CD8-positive, alpha-beta memory T cell (primary cell): ENCODE measurements at places on chromosomes 1 and 21.
A peak's percentile ranks its signal among the peaks of the same experiment; 100 is the strongest.

- no peak for DNase-seq
These were observed 11.2 kb downstream of the OR10K2 start for GRCh38 chr1:158414651-158415345.

DNA sequence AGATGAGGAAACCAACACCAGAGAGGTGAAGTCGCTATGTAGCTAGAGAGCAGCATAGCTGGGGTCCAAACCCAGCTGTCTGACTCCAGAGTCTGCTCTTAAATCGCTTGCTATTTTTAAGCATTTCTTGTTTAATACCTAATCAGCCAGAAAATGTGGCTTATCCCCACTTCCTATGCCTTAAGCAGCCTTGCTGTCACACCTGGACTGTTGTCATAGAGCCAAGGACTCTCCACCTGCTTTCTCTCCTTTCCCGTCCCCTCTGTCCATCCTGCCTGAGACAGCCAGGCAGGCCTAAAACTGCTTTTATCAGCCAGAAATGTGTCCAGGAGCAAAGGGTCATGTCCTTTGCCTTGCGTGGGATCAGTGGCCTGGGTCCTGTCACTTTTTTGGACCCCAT, 28.3 kb upstream of the EPHA8 start:
- DNase-seq, result no peak

- no peak for DNase-seq
These were observed 3.6 kb upstream of the PLEKHG5 start for GRCh38 chr1:6495041-6495441.

GRCh38 chr1:23561813-23562100, 2.5 kb upstream of the ID3 start:
- DNase-seq, result no peak

DNA sequence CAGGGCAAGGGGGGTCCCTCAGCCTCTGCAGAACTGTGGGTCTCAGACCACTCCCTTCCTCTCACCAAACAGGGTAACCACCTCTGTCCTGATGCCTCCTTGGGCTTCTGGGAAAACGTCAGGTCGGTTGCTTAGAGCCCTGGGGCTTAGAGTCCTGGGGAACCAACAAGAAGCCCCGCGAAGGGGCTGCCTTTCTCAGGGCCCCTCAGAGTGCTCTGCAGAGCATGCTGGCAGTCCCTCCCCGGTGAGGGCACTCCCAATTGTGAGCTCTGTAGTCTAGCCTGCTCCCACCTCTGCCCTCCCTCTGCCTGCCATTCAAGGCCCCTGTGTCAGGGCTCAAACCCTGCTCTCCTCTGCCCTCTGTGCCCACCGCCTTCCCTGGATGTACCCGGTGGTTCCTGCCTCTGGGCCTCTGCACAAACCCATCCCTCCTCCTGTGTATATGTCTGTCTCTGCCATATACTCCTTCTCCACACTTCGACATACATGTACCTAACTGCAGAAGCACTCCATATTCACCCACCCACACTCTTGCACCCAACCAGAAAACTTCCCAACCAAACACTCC, 92.3 kb downstream of the DMRTB1 start:
- no peak for DNase-seq

DNA sequence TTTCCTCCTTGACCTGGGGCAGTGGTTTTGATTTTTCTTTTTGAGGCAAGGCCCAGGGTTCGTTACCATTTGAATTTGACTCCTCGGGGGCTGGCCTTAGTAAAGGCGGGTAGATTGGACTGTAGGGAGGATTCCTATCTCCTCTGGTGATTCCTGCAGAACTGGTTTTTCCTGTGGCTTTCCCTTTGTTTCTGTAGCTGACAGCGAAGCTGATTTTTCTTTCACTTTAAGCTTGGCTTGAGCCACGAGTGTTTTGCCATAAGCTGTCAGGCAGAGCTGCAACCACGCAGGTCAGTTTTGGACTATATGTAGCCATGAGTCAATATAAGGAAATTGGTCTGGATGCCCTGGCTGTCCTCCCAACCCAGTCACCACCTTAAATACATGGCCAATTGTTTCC, 28.7 kb upstream of the KCNJ15 start:
- DNase-seq, result no peak

GRCh38 chr1:17728123-17728712, 26.9 kb upstream of the ACTL8 start:
- DNase-seq, result no peak

DNA sequence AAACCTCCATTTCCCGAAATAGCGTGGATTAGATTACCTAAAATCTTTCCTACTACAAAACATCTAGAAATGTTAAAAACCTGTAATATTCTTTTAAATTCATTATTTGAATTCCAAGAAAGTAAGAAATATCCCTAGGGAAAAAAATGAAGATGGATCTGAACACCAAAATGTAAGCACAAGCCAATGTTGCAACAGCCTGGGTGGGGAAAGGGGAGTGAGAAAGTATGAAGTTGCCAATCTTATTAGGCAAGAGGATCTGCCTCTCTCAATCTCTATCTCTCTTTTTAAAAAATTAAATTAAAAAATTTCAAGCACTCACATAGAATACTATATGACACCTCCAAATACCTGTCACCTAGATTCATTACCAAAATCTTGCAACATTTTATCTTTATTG, 74.9 kb upstream of the IRF2BP2 start:
- DNase-seq, result no peak

- no peak for DNase-seq
These were observed 170.6 kb upstream of the C21orf91 start for GRCh38 chr21:17989780-17990179.

GRCh38 chr1:207669528-207670009, 24.6 kb downstream of the CR1L start:
- no peak for DNase-seq

DNA sequence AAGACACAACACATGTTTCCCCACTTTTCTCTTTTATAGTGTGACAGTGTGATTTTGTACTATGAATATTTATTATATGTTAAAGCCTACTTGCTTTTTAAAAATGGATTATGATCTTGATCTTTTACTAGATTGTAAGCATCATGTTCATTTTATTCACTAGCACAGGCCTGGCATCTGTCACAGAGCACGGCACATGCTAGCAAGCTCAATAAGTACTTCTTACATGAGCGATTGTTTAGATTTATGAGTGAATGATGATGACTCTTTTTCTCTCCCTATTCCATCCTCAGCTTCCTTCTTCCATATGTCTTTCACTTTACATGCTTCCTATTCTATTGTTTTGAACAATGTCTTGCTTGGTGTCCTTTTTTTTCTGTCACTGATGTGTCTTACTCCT, 1454.1 kb downstream of the MRPL39 start:
- no peak for DNase-seq

- DNase-seq, result peak; percentile 21
These were observed 137.4 kb upstream of the USP25 start for GRCh38 chr21:15592271-15592860.

GRCh38 chr1:117089996-117090395, 29.9 kb downstream of the TTF2 start:
- no peak for DNase-seq

GRCh38 chr1:86259390-86259789, 102.8 kb upstream of the COL24A1 start:
- DNase-seq, result no peak

DNA sequence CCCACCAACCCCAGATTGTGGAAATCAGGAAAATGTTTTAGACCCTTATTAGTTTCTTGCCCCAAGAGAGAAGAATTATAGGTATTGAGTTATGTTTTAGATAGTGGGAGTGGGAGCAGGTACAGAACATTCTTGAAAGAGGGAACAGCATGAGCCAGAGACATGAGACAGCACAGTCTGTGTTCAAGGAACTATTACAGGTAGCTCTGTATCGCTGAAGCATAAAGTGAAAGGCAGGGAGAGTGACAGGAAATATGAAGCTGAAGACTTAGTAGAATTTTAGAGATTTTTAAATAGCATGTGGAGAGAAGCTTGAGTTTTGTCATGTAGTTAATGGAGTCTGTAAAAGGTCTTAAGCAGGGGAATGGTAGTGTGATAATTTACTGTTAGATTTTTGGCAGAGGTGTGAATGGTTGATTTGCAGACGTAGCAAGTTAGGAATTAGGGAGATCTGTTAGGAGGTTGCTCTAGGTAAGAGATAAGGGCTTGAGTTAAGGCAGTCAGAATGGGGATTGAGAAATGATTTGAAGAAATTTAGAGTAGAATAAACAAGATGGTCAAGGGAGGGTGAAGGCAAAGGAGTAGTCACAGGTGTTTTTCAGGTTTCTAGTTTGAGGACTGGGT, 11.6 kb downstream of the SUCO start:
- DNase-seq, result no peak

DNA sequence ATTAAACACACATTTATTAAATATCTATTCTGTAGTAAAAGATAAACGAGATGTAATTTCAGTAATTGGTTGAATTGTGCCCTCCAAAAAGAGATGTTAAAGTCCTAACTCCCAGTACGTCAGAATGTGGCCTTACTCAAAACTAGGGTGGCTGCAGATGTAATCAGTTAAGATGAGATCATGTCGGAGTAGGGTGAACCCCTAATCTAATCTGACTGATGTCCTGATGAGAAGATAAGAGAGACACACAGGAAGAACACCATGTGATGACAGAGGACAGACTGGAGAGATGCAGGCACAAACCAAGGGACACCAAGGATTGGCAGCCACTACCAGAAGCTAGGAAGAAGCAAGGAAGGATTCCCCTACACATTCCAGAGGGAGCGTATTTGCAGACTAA, 104.1 kb downstream of the SLC25A24 start:
- no peak for DNase-seq

DNA sequence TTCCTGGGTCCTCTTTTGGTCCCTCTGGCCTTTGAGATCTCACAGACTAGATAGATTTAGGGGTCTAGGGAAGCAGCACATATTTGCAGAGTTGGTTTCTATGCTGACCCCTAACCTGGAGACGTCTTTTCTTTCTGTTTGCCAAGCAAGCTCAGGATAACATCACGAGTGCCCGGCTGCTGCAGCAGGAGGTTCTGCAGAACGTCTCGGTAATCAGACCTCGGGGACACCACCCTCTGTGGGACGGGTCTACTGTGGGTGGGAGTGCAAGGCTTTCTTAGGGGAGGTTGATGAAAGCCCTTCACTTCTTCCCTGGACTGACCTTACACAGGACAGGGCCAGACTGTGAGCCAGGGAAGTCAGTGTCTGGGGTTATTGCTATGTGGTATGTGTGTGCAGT, 2.9 kb downstream of the IL24 start:
- no peak for DNase-seq

- DNase-seq, result no peak
These were observed 853 bp upstream of the DOP1B start for GRCh38 chr21:36155603-36156338.

DNA sequence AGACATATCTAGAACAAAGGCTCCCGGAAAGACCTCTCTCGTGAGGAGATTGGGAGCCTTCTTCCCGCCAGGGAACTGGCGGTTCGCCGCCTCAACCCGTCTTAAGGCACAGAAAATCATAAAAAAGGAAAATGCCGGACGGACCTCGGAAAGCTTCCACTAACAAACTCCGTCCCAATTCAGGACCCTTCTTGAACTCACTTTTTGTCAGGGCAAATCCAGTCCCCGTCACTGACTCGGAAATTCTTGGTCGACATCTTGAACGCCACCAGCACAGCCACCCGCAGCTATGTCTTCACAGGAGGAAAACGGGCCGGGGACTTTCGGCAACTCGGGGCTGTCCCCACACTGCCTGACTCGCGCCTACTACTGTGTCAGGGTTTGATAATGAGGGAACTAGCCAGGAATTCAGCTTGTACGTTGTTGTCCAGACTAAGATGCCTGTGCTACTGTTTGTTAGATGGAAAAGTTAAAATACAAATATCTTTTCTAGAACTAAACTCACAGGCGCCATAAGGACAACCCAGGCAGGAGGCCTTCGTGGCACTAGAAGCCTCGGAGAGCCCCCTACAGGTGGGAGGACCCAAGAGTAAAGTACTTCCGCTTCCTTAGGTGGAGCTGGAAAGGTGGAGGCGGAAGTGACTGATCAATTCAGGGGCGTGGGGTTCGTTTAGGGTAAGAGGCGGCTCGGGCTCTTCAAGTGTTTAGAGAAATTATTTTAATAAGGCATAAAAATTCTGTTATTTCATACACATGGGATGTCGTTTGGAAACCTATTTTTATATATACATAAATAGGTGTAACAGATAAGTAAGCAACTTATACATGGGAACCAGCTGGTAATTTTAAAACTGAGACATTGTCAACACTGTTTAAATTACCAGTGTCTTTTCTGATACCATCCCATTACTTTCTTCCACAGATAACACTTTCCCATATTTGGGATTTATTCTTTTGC, at the start of gene ZRANB2:
Gene ZRANB2, minus strand, starts transcription at position 297 of the 958 bp plus-strand sequence. Its CDS starts 40 bp downstream, at position 257.
- DNase-seq, result peak; percentile 94

- DNase-seq, result no peak
These were observed 2.2 kb upstream of the PTPN7 start for GRCh38 chr1:202162418-202163280.

DNA sequence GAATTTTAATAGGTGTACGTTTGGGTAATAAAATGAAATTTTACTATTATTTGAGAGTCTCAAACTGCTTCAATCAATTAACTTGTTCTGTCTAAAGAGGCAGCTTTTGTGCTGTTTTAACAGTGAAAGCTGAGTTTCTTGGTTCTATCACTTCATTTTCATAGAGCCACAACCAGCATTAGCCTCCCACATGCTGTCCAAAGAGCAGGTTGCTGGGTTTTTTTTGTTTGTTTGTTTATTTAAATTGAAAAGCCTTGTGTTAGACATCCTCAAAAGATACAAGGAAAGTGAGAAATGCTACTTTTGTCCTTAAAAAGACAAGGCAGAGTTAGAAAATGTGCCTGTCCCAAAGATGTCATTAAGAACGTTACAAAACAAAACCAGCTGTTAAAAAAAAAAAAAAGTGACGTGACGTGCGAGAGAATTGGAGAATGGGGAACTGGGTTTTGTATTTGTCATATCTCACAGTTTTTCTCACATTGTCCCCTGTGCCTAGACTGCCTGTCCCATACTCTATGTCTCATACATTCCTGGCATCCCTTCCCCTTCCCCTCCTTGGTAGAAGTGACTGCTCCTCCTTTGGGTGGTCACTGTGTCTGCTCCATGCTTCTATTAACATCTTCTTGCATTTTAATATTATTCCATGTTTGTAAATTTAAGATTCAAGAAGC, 63.1 kb upstream of the CD34 start:
- DNase-seq, result no peak

DNA sequence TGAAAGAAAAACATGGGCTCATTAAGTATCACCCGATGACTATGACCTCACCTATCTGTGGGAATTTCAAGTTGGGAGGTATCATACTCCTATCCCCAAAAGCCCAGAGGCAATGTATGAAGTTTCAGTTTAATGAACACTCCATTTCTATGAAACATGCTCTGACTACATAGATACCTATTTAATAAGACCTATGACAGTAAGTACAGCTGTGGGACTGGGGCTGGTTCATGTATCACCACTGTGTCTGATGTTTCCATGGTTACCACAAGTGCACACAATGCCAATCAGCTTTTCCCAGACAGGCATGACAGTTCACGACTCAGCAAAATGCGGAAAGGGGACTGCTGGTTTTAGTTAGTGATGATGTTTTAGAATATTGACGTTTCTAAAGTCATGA, 167.7 kb downstream of the SIPA1L2 start:
- DNase-seq, result no peak

- no peak for DNase-seq
These were observed 26.9 kb downstream of the INAVA start for GRCh38 chr1:200921571-200922110.

DNA sequence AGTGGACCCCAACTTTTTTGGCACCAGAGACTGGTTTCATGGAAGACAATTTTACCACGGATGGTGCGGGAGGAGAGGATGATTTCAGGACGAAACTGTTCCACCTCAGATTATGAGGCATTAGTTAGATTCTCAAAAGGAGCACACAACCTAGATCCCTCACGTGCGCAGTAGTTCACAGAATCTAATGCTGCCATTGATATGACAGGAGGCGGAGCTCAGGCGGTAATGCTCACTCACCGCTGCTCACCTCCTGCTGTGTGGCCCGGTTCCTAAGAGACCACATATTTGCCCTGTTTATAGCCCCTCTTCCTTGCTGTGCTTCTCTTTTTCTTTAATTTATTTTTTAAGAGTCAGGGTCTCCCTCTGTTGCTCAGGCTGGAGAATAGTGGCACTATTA, 4.6 kb downstream of the NTRK1 start:
- no peak for DNase-seq
